ENCODE measurements at places on chromosomes 1 and 21.

- no peak for DNase-seq
Observed at GRCh38 chr1:152770411-152770810, 4.5 kb upstream of the LCE1F start.

DNA sequence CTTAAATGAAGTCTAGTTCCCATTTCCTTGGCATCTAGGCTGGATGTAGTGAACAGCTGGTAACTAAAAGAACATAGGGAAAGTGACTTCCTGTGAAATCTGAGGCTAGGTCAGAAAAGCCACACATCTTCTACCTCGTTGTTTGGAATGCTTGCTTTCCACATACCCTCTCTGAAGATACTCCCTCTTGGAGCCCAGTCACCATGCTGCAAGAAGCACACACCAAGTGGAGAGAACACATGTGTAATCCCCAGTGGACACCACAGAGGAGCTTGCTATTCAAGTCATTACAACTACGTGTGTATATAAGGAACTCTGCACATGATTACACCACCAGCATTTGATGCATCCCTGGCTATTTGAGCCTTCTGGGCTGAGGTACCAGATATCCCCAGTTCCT is 125.9 kb downstream of the RGS21 start:
- no peak for DNase-seq

- no peak for DNase-seq
Observed at GRCh38 chr21:20856926-20857325, 141.3 kb upstream of the NCAM2 start.

DNA sequence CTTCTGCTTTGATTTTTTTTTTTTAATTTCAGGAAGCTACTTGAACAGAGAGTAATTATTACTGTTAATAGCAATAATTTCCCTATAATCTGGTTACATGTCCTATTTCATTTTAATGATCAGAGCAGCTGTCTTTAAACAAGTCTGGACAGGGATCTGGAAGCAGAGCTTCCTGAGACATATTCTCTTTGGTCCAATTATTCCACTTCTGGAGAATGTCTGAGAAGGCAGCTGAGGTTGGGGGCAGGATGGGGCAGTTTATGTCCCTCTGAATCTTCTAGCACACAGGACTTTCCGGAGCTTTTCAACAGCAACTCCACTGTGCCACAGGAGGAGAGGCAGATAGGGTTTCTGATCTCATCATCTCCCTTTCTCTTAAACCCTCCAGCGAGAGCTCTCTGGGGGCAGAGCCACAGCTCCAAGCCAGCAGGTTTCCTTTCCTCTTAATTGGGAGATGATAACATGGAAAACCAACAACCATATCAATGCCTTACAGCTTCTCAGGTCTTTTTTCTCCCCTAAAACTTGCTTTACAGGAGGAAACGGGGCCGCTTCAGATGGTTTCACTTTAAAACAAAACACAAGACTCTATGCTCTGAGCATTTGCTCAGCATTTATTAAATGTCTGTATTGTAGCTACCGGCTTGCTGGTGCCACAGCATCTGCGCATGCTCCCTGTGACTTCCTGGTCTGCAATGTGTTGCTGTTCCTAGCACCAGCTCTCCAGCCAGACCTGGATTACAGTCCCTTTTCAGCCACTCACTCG is 425.7 kb upstream of the USP24 start:
- peak; percentile 64 for DNase-seq

DNA sequence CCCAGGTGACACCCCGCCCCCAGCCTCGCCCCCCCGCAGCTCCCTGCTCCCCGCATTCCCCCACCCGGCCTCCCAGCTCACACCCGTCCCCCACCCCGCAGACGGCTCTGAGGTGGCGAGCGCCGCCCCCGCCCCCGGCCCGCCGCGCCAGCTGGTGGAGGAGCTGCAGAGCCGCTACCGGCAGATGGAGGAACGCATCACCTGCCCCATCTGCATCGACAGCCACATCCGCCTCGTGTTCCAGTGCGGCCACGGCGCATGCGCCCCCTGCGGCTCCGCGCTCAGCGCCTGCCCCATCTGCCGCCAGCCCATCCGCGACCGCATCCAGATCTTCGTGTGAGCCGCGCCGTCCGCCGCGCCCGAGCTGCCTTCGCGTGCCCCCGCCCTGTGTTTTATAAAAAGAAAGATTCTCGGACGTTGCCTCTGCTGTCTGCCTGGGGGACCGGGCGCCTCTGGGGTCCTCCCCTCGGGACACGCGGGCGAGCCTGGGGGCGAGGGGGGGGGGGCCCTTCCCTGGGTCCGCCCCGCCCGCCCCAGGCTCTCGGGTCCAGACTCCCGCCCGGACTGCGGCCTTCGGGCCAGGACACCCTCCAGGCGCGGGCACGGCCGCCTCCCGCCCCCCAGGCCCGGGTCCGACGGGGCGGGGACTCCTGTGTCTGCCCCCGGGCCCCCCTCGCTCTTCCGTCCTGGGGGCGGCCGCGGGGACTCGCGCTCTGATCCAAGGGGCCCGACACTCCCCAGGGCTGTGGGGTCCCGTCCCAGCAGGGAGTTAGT is 1.6 kb upstream of the MMP23B start:
- no peak for DNase-seq

DNA sequence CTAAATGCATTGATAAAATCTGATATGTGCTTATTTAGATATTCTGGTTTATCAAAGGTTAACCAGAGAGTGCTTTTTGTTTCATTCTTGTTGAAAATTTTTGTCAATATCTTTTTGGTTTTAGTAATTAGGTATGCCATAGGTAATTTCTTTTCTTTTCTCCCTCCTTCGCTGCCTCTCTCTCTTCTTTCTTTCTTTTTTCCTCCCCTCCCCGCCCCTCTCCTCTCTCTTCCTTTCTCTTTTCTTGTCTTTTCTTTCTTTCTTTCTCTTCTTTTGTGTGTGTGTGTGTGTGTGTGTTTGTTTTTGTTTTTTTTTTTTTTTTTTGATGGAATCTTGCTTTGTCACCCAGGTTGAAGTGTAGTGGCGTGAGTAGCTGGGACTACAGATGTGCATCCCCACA is 14.4 kb upstream of the MACF1 start:
- no peak for DNase-seq

- DNase-seq = no peak
Observed at GRCh38 chr1:244019982-244020485, 31.0 kb upstream of the ZBTB18 start.

- no peak for DNase-seq
Observed at GRCh38 chr1:159077120-159077961, 775 bp upstream of the AIM2 start.

DNA sequence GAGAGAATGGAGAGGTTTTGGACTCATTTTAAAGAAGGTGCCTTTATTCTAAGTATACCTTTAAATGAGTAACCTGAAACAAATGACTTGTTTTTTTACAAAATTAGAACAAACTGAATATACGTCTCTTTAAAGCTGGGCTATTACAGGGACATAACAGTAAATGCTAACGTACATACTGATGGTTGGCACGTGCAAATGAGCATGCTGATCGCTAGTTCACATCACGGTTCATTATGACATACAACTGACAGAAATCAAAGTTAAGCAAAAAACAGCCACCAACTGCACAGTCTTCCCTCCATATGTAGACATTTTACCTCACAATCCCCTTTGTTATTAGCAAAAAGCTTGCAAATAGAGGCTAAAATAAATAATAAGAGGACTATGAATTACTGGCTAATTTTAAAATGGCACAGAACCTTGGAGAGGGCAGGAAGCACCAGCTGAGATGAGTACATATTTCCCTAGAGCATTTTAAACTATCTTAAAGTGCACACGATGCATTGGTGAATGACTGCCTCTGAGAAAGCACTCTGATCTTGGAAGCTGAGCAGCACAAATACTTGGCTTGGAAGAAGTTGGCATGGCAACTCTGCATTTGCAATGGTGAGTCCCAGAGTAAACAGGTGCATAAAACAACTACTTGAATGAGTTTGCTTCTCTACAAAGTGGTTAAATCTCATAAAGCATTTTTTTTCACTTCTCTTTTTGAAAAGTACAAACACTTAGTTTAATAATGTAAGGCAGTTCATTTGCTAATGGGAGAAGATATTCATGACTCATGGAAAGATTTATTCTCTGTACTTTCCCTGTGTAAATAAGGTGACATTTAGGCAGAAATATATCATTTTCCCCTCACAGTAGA is 204.7 kb downstream of the LHX8 start:
- no peak for DNase-seq

GRCh38 chr1:66245691-66246090 is 288.3 kb upstream of the SGIP1 start:
- DNase-seq = no peak

- DNase-seq = no peak
Observed at GRCh38 chr21:23607782-23608431, 1999.4 kb downstream of the MRPL39 start.

- no peak for DNase-seq
Observed at GRCh38 chr1:11196945-11197344, 7.8 kb downstream of the ANGPTL7 start.

GRCh38 chr1:185719021-185719420 is 15.2 kb upstream of the HMCN1 start:
- peak; percentile 96 for DNase-seq

Measured in HFFc6 (cell line).